Spleen (tissue), 13 donors: ENCODE measurements at places on chromosomes 6 and 20. TPM values are rescaled to one million over a fixed set of nuclear protein-coding genes. Genes with fewer than 3 reads are reported as not detected.
A peak's percentile ranks its signal among the peaks of the same experiment; 100 is the strongest.

The RHAG gene
- polyA plus RNA-seq = 0.96 TPM

The PTPRK gene
- polyA plus RNA-seq = 3.3 TPM

The COL21A1 gene
- 0.39 TPM for polyA plus RNA-seq

The EMILIN3 gene
- polyA plus RNA-seq = 0.07 TPM

The PIGT gene
- 42.5 TPM for polyA plus RNA-seq

The BMP5 gene
- polyA plus RNA-seq = not detected

The TFAP2C gene
- polyA plus RNA-seq = not detected

DNA sequence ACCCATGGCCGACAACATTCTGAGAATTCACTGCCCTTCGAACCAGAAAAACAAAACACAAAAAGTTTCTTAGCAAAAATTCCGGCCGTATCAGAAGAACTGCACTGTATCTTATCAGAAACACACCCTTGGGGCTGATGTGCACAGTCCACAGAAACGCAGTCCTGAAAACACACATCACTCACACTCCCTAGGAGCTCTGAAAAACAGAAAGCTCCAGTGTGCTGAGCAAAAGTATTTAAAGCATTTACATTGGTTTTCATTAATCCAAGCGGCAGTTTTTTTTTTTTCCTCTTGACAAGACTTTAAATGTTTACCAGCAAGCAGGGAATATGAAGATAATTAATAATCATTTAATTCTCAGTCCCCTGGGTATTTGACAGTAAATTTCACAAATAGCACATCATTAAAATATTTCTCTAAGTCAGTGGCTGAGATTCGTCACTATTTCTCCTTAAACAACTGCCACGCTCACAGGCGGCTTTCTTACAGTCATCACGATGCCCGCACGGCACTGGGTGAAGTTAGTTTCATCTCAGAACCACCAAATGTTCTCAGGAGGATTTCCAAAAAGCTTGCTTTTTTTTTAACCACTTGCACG is 13.3 kb downstream of the NFATC2 start:
- H3K4me3 ChIP-seq = no peak overlapping the region
- no peaks in the 10 kb centered on the region for H3K36me3 ChIP-seq
- no peaks in the 10 kb centered on the region for H3K27me3 ChIP-seq
- H3K27ac ChIP-seq = peak overlapping the region; percentile 69
- H3K4me1 ChIP-seq = peaks cover 88% of the 10 kb centered on the region

- H3K27ac ChIP-seq = no peak overlapping the region
- no peak overlapping the region for H3K4me3 ChIP-seq
- no peaks in the 10 kb centered on the region for H3K27me3 ChIP-seq
- H3K36me3 ChIP-seq = no peaks in the 10 kb centered on the region
- no peak for DNase-seq
Measured at GRCh38 chr20:11110535-11110934, 436.7 kb upstream of the JAG1 start.

GRCh38 chr6:139262519-139263300 is 29.1 kb downstream of the TXLNB start:
- H3K27me3 ChIP-seq = no peaks in the 10 kb centered on the region
- DNase-seq = no peak
- H3K27ac ChIP-seq = peak overlapping the region; percentile 44
- H3K36me3 ChIP-seq = no peaks in the 10 kb centered on the region
- H3K4me1 ChIP-seq = peaks cover 34% of the 10 kb centered on the region

GRCh38 chr20:14860410-14860814 is 523.0 kb upstream of the FLRT3 start:
- no peak overlapping the region for H3K27ac ChIP-seq
- no peak overlapping the region for H3K4me3 ChIP-seq
- no peaks in the 10 kb centered on the region for H3K27me3 ChIP-seq
- no peak for DNase-seq
- no peaks in the 10 kb centered on the region for H3K4me1 ChIP-seq

GRCh38 chr20:48075591-48076174 is 290.4 kb upstream of the SULF2 start:
- H3K27me3 ChIP-seq = no peaks in the 10 kb centered on the region
- no peak overlapping the region for H3K27ac ChIP-seq
- no peaks in the 10 kb centered on the region for H3K4me1 ChIP-seq
- no peak overlapping the region for H3K4me3 ChIP-seq
- DNase-seq = no peak

DNA sequence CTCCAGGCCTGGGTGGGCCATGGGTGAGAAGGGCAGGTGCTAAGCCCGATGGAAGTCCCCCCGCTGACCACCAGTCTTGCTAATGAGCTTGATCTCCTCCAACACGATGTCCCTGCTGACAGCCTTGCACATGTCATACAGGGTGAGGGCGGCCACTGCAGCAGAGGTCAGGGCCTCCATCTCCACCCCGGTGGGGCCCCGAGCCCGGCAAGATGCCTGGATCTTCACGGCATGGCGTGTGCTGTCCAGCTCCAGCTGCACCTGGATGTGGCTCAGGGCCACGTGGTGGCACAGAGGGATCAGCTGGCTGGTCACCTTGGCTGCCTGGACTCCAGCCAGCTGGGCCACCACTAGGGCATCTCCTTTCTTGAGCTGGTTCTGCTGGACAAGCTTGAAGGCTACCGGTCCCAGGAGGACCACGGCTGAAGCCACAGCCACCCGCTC is 27.9 kb downstream of the MOCS1 start:
- no peaks in the 10 kb centered on the region for H3K4me1 ChIP-seq
- H3K27me3 ChIP-seq = no peaks in the 10 kb centered on the region
- DNase-seq = peak; percentile 55
- H3K36me3 ChIP-seq = peaks cover 35% of the 10 kb centered on the region
- no peak overlapping the region for H3K4me3 ChIP-seq
- H3K27ac ChIP-seq = no peak overlapping the region

DNA sequence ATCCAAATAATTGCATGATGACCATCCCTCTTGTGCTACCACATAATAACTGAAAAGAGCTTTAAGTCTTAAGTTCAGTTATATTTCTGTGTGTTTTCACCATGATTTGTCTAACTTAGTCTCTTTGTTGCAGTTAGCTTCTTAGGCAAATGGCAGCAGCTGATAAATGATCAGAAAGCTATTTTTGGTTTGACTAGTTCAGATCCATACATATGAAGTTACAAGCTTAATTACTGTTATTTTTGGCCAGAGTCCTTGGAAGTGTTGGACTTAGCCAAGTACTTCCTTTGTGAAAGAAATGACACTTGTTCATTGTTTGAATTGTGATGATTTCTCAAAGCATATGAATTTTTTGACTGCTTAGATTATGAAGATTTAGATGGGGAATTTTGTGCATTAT is 54.2 kb downstream of the HIVEP1 start:
- no peak for DNase-seq
- H3K4me3 ChIP-seq = no peak overlapping the region
- no peaks in the 10 kb centered on the region for H3K27me3 ChIP-seq
- H3K27ac ChIP-seq = no peak overlapping the region

DNA sequence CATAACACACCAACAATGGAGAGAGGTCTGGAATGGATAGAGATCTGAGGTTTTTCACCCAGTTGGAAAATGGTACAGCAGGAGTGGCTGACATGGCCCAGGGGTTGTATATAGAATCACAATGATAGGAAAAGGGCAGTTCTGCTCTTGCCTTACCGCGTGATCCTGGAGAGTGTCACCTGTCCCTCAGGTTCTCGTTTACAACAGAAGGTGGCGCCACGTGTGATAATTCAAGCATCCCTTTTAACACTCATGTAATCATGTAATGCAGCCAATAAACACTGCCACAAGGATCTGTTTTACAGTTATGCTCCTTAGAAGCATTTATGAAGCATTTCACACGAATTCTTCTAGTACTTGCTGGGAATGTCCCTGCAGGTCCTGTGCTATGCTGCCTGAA is 12.9 kb upstream of the WFDC2 start:
- H3K27ac ChIP-seq = no peak overlapping the region
- no peak for DNase-seq
- H3K36me3 ChIP-seq = no peaks in the 10 kb centered on the region
- H3K4me1 ChIP-seq = peaks cover 6% of the 10 kb centered on the region
- H3K27me3 ChIP-seq = no peaks in the 10 kb centered on the region

DNA sequence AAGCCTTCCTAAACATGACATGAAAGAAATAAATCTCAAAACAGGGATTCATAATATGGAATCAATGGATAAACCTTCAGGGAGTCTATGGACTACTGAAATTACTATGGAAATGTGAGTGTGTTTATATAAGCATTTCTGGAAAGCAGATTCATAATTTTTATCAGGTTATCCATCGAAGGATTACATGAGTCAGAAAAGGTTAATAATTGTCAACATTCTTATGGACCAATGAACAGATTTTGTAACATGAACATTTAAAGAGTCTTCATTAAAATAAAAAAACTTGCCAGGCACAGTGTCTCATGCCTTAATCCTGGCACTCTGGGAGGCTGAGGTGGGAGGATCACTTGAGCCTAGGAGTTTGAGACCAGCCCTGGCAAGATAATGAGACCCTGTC is 84.8 kb downstream of the AHI1 start:
- no peak overlapping the region for H3K4me3 ChIP-seq
- no peak overlapping the region for H3K27ac ChIP-seq
- DNase-seq = no peak
- no peaks in the 10 kb centered on the region for H3K27me3 ChIP-seq

GRCh38 chr20:49570828-49571552 is 3.1 kb upstream of the PTGIS start:
- peaks cover 8% of the 10 kb centered on the region for H3K4me1 ChIP-seq
- peaks cover 36% of the 10 kb centered on the region for H3K27me3 ChIP-seq
- H3K36me3 ChIP-seq = no peaks in the 10 kb centered on the region
- H3K4me3 ChIP-seq = no peak overlapping the region
- H3K27ac ChIP-seq = no peak overlapping the region

DNA sequence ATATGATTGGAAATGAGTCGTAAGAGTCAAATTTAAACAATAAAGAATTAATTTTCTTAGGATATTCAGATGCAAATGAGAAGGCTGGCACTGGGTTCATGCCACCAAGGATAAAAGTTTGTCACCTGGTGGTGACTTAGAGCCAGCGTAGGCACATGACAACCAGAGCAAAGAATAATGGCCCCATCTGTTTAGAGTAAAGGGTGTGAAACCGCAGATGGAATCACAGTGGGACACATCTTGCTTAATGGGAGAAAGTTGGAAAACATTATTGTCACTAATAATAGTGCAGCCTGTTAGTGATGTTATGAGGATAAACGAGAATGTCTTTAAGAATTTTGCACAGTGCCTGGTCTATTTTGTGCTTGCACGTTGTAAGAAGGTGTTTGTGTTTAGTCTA is 727.8 kb downstream of the QKI start:
- no peak overlapping the region for H3K27ac ChIP-seq
- H3K27me3 ChIP-seq = no peaks in the 10 kb centered on the region

GRCh38 chr20:17524560-17524959 is 6.6 kb downstream of the BFSP1 start:
- no peak overlapping the region for H3K27ac ChIP-seq
- DNase-seq = no peak
- H3K4me3 ChIP-seq = no peak overlapping the region
- H3K36me3 ChIP-seq = no peaks in the 10 kb centered on the region
- peaks cover 1% of the 10 kb centered on the region for H3K27me3 ChIP-seq

DNA sequence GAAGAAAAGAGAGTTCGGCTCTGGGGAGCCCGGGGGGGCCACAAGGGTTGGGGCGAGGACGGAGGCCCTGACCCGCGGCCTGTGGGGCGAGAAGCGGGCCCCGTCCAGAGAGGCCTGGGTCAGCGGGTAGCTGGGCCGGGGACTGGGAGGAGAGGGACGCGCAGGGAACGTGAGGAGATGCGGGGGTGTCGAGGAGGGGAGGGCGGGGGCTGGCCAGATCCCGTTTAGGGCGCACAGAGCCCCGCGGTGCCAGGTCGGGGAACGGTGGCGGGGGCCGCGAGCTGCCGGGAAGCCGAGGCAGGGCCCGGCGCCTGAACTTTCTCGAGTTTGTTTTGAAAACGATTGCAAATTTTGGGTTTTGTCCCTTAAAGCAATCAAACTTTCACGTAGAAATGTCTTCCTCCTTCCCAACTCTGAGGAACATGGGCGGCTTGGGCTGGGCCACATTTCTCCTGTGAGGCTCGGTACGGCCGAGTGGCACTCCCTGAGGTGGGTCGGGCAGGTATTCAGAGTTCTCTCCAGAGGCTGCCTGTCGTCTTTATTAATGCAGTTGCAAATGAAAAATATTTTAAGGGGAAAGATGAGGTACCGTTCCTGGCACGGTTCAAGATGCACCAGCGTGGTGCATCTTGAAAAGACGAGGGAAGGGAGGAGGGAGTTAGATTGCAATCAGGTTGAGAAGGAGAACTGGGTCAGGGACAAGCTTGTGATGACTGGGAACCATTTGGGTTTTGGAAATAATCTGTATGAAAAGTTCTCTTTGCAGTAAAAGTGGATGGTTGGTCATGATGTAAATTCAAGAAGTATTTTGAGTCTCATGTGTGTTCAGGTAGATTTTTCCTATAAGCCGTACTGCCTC is 972 bp downstream of the RNF8 start:
- H3K4me3 ChIP-seq = peak overlapping the region; percentile 77
- H3K36me3 ChIP-seq = no peaks in the 10 kb centered on the region
- H3K27ac ChIP-seq = peak overlapping the region; percentile 70
- peaks cover 5% of the 10 kb centered on the region for H3K4me1 ChIP-seq
- no peaks in the 10 kb centered on the region for H3K27me3 ChIP-seq

DNA sequence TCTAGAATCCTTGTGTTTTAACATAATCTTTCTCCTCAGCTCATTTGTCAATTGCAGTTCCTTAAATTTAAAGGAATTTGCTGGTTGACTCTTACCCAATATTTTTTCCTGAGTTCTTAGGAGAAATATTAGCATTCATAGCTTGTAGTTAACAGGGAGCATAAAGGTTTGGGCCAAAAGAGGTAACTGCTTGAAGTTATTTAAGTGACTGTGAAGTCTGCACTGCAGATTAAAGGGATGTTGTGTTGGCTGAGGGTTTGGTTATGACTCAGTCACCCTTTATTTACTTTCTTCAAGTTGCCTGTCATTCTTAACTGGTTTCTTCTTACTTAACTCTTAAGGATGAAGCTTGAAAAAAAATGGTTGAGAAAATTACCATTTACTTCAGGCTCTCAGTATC is 220.3 kb upstream of the LAMP5 start:
- no peaks in the 10 kb centered on the region for H3K36me3 ChIP-seq
- no peak for DNase-seq
- H3K4me3 ChIP-seq = no peak overlapping the region
- no peaks in the 10 kb centered on the region for H3K4me1 ChIP-seq
- no peak overlapping the region for H3K27ac ChIP-seq
- H3K27me3 ChIP-seq = no peaks in the 10 kb centered on the region

DNA sequence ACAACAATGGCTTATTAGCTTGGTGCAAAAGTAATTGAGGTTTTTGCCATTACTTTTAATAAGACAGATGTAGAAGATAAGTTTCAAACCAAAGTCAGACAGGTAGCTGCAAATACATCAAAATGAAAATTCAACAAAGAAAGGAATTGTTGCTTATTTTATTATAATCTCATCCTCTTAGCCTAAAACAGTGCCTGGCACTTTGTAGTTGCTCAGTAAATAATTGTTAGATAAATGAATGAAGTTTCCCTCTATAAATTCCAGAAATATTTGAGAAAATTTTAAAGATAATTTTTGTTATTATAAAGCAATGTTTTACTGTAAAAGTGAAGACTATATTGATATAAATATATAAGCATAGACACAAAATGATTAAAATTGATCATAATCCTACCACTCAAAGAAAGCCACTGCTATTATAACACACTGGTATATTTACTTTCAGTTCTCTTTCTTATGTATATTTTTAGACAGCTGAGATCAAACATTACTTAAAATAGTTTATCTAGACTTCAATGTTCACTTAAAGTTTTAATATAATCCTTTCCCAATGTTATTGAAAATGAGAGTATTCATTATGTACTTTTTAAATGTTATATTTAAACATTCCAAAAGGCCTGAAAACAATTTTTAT is 42.5 kb downstream of the SESN1 start:
- H3K36me3 ChIP-seq = no peaks in the 10 kb centered on the region
- H3K27ac ChIP-seq = no peak overlapping the region
- H3K4me1 ChIP-seq = peaks cover 35% of the 10 kb centered on the region
- no peak for DNase-seq
- H3K27me3 ChIP-seq = no peaks in the 10 kb centered on the region
- H3K4me3 ChIP-seq = no peak overlapping the region
